ENCODE measurements at places on chromosomes 2 and 18. TPM values are rescaled to one million over a fixed set of nuclear protein-coding genes. Genes with fewer than 3 reads are reported as not detected.

The C2orf78 gene
- not detected for total RNA-seq

The FOXI3 gene
- total RNA-seq: not detected

The MYL1 gene
- total RNA-seq: not detected

The ZAP70 gene
- 0.74 TPM for total RNA-seq

The GAREM2 gene
- total RNA-seq: 0.19 TPM

The C2orf80 gene
- not detected for total RNA-seq

The UGT1A1 gene
- 280 TPM for total RNA-seq

The PROM2 gene
- 0.57 TPM for total RNA-seq

The ANO7 gene
- 1.1 TPM for total RNA-seq

The MAPK4 gene
- 0.33 TPM for total RNA-seq

The VIT gene
- not detected for total RNA-seq

The POTEJ gene
- not detected for total RNA-seq

The VWA3B gene
- total RNA-seq: not detected

The LCT gene
- total RNA-seq: not detected

The ALPP gene
- not detected for total RNA-seq

The LAMA1 gene
- total RNA-seq: 0.18 TPM

The MC5R gene
- not detected for total RNA-seq

The RAB31 gene
- 4.3 TPM for total RNA-seq

The AFF3 gene
- 1.3 TPM for total RNA-seq

The EFEMP1 gene
- 4.8 TPM for total RNA-seq

The CASP8 gene
- total RNA-seq: 14.8 TPM

The TFPI gene
- total RNA-seq: 157 TPM

The LONRF2 gene
- total RNA-seq: 0.51 TPM

The GKN2 gene
- not detected for total RNA-seq

The OSBPL6 gene
- total RNA-seq: 2.4 TPM

The FRZB gene
- total RNA-seq: 0.22 TPM

The DNAJC5G gene
- not detected for total RNA-seq

The HOXD9 gene
- total RNA-seq: not detected

The SMYD1 gene
- not detected for total RNA-seq

The SERPINB3 gene
- total RNA-seq: not detected

The CCDC141 gene
- total RNA-seq: 0.25 TPM

The AOX1 gene
- 575 TPM for total RNA-seq

The SCN3A gene
- 0.06 TPM for total RNA-seq

The ITGA4 gene
- 7.4 TPM for total RNA-seq

The CCDC138 gene
- 2.1 TPM for total RNA-seq

The PDE1A gene
- 0.81 TPM for total RNA-seq
